GM23338 (cell line): ENCODE measurements at places on chromosomes 11 and 22.

- DNase-seq, result no peak
Observed at GRCh38 chr22:33779243-33779642, 141.0 kb downstream of the LARGE1 start.

- peak; percentile 92 for DNase-seq
Observed at GRCh38 chr22:23894710-23895598, 771 bp downstream of the MIF start.

DNA sequence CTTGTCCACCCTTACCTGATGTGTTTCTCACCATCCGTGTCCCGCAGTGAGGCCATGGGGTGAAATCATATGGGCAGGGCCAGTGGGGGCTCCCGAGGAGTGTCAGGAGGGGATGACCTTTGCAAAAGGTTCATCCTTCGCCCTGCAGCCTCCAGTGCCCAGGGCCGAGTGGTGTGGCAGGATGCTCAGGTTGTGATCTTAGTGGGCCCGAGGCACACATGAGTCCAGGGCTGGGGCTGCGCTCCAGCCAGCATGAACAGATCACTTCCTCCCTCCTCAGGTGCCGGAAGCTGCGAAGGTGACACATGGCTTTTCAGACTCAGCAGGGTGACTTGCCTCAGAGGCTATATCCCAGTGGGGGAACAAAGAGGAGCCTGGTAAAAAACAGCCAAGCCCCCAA, 2.8 kb upstream of the FKBP2 start:
- no peak for DNase-seq

DNA sequence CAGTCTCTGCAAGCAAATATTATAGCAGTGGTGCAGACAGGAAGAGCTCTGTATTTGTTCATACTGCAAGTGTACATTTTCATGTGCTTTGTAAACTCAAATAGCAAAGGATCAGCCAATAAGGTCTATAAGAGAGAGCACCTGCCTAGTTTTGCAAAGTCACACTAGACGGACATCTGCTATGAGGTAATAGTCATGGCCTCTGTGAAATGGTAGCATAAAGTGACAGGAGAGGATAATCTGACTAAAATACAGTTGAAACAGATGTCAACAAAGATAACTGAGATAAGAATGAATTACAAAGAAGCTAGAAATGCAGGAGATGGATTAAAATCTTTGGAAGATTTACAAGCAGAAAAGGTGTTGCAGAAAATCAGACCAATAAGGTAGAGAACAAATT, 70.6 kb upstream of the SPON1 start:
- no peak for DNase-seq

GRCh38 chr11:9017773-9018172, 14.0 kb upstream of the NRIP3 start:
- no peak for DNase-seq
